Left lung (tissue), 14 donors: ENCODE measurements at places on chromosomes 2 and 18. TPM values are rescaled to one million over a fixed set of nuclear protein-coding genes. Genes with fewer than 3 reads are reported as not detected.
A peak's percentile ranks its signal among the peaks of the same experiment; 100 is the strongest.

- no peak for DNase-seq
Observed at GRCh38 chr2:29920631-29921559, 491 bp downstream of the ALK start.

- no peak for DNase-seq
Observed at GRCh38 chr18:34921226-34921625, 120.0 kb upstream of the MAPRE2 start.

GRCh38 chr2:47225061-47225783 lies 70.1 kb upstream of the STPG4 start:
- DNase-seq: no peak

- no peak for DNase-seq
Observed at GRCh38 chr2:143823876-143824275, 694.7 kb downstream of the ARHGAP15 start.

DNA sequence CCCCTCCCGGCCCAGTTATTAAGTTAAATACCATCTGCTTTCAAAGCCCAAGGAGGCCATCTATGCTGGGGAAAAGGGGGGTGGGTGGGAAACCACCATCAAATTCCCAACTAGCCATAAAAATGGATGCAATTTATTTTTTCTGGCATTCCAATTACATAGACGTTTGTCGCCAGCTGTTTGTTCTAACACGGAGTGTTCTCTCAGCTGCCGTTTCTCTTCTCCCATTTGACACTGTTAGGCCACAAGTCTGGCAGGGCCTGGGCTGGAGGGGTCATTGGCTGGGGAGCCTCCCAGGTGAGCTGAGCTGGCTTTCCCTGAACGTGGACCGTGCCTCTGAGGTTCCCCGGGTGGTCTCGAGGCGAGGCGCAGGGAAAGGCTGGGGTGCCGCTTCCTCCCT lies 16.6 kb downstream of the ATOH8 start:
- no peak for DNase-seq

- no peak for DNase-seq
Observed at GRCh38 chr2:129281791-129282530, 697.5 kb upstream of the RAB6C start.

GRCh38 chr2:240569523-240569997 lies 1.3 kb downstream of the RNPEPL1 start:
- no peak for DNase-seq

- DNase-seq: no peak
Observed at GRCh38 chr2:23486684-23487075, 101.7 kb downstream of the KLHL29 start.

DNA sequence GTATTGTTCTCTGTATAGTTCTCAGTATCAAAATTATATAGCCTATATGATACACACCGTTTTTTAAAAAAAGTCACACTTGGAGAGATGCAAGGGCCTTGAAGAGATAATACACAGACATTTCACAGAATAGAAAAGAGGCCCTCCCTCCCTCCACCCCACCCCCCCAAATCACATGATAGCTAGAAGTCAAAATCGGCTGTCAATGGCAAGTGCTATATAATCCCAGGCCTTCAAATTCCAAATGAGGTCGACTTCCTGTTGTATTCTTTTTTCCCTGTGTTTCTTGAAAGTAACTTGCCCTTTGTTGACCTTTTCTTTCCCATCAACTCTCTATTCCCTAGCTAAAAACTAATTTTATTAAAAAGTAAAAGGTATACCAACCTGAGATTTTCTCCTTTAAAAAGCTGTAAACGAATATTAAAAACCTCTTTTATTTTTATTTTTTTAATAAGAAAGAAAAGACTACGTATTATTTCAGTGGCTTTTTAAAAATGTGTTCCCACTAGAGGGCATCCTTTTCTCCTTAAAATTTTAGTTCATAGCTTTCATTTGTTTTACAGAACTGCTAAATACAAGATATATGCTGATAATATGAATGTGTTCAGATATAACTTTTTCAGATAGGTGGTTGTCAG lies 46.6 kb downstream of the KCMF1 start:
- DNase-seq: no peak

DNA sequence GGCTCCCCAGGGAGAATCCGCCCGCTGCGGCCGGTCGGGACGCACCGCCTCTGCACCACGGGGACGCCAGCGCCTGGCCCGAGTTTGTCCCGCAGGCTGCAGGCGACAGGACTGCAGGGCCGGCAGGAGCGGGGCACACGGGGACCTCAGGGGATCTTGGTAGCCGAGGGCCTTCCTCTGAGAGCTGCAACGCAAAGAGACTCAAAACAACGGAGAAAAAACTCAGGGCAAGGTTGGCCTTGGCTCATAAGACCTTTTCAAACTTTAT lies 79.7 kb downstream of the ARHGEF4 start:
- no peak for DNase-seq

GRCh38 chr2:132814651-132815050 lies 144.6 kb upstream of the LYPD1 start:
- no peak for DNase-seq

- DNase-seq: no peak
Observed at GRCh38 chr2:18545384-18545783, 15.1 kb downstream of the RDH14 start.

- no peak for DNase-seq
Observed at GRCh38 chr2:51813247-51813646, 781.3 kb upstream of the NRXN1 start.

- peak; percentile 49 for DNase-seq
Observed at GRCh38 chr18:77765468-77765867, 515.8 kb downstream of the GALR1 start.

DNA sequence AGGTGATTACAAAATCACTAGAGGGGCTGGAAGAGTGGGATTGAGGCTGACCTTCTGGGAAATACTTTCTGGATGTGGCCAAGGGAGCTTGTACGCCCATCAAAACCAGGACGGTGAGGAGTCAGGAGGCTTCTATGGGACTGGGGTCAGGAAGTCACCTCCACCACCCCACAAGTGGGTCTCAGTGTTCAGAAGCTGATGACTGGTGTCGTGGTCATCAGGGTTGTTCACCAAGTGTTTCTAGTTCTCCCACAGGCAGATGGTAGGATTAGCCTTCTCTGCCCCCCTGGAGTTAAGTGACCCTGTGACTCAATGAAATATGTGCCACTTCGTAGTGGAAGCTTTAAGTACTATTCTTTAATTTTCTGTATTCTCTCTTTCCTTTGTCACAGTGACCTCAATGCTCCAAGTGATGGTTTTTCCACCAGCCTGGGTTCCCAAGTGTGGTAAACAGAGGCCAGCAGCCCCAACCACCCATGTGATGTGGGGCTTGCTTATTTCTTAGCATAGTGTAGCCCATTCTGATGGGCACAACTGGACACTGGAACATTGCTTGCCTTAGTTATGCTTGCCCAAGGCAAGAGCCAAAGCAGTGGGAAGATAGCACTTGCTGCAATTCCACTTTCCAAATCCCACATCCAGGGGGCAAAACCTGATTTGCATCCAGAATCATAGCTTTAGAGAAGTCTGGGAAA lies 258.8 kb downstream of the CYP26B1 start:
- DNase-seq: no peak

GRCh38 chr18:70907673-70908072 lies 618.8 kb downstream of the SOCS6 start:
- no peak for DNase-seq

DNA sequence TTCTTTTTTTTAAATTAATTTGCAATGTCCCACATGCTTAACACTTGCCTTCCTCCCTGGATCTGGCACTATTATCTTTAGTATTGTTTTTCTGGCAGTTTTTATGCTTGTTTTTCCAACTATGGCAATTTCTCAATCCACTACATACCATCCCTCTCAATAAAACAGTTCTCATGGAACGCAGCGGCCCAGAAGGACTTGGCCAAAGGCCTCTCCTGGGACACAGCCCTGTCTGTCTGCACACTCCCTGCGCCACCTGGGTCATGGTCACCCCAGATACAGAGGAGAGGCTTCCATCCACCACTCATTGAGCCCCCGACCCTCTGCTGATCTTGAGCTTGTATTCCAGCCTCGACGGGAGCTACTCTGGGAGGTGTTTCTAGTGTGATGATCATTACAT lies 91.2 kb downstream of the TWIST2 start:
- DNase-seq: peak; percentile 34

DNA sequence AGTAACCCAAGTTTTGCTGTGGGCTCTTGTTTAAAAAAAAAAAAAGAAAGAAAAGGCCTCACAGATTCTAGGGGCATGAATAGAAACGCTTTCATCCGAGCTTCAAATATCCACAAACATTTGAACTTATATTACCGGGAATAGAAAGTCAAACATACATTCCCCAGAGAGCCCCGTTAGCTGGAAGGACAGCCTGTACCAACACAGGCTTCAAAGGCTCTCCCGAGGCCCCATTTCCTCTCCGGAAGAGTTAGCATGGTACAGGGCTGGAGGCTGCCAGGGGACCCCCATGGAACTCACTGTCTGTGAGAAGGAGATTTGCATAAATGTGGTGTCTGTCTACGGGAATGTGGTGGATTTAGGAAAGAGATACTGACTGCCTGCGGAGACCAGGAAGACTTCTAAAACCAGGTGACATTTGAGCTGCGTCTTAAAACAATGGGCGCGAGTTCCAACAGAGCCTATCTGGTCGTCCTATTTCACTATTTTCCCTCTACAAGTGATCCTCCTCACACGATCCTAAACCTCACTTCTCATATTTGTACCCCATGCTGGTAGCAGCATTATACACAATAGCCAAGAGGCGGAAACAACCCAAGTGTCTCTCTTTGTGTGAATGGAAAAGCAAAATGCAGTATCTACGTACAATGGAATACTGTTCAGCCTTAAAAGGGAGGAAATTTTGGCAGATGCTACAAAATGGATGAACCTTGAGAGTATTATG lies 820 bp upstream of the MATN3 start:
- DNase-seq: no peak

DNA sequence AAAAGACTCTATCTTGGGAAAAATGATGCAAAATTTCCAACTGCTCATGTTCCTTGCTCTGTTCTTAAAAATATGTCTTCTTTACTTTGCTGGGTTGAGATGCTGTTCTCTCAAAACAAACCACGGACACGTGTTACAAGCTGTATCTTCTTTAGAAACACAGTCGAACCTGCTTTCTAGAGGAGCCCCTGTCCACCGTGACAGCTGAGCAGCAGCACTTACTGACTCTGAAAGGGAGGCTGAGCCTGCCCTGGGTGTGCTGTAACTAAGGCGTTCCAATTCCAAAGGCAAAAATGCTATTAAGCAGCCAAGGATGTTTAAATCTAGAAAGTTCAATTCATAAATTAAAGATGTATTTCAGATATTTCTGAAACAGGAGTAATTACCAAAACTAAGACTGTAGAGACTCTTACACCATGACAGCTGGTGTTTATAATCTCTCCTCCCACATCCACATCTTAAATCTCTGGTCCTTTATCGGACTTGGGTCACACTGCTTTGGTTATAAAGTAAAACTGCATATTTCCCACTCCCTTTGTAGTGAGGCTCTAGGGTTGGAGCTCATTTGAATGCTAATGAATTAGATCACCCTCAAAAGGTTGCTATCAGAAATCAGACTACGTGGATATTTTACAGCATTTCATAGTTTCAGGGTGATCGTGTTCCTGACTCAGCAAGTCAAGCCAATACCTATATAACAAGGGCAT lies 281.2 kb upstream of the LYPD1 start:
- no peak for DNase-seq

DNA sequence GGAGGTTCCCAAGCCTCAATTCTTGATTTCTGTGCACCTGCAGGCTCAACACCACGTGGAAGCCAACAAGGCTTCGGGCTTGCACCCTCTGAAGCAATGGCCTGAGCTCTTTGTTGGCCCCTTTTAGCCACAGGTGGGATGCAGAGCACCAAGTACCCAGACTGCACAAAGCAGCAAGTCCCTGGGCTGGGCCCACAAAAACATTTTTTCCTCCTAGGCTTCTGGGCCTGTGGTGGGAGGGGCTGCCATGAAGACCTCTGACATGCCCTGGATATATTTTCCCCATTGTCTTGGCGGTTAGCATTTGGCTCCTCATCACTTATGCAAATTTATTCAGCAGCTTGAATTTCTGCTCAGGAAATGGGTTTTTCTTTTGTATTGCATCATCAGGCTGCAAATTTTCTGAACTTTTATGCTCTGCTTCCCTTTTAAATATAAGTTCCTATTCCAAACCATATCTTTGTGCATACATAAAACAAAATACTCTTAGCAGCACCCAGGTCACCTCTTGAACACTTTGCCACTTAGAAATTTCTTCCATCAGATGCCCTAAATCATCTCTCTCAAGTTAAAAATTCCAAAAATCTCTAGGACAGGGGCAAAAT lies 9.0 kb upstream of the MATN3 start:
- DNase-seq: no peak

- DNase-seq: peak; percentile 44
Observed at GRCh38 chr18:66495844-66496243, 108.0 kb downstream of the CDH19 start.

DNA sequence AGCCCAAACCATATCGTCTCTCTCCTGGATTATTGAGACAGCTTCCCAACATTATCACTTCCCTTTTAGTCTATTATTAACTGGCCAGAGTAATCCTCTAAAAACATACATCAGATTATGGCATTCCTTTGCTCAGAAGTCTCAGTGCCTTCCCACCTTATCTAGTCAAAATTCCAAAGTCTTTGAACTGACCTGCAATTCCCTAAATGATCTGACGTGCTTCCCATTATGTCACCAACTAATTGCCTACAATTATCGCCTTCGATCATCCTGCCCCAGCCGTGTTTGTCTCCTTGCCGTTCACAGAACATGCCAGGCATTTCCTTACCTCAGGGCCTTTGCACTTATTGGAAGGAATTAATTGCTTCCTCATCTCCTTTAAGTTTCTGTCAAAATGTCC lies 332.4 kb downstream of the IRS1 start:
- no peak for DNase-seq

DNA sequence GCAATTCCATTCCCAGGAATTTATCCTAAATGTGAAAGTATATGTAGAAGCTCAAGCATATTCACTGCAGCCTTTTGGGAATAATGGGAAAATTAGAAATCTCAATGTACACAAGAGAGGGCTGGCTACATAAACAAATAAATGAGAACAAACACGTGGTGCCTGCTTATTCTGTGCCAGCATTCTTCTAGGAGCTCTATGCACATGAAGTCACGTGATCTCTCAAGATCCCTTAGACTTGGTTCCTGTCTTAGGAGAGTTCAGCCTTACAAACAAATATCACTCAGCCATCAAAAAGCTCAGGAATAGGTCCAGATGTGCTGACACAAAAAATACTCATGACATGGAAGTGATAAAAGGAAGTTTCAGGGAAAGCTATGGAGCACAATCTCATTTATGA lies 92.9 kb upstream of the SP3 start:
- DNase-seq: no peak

DNA sequence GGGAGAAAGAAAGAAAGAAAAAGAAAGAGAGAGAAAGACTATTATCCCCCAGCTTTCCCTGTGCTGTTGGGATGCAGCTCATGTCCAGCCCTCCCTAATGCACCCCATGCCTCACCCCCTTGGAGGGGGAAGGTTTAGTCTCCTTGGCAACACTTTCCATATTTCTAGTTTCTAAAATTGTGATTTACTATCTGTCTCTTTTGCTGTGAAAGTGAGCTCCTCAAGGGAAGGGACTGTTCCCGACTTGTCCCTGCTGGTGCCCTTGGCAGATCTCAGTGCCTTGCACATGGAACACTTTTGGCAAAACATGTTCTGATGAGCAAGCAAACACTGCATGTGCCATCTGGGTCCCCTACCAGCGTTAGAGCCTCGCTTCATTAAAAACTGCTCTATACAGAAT lies 11.7 kb upstream of the NAPG start:
- no peak for DNase-seq

Gene OTOF
- polyA plus RNA-seq: 0.03 TPM

Gene ANKRD29
- polyA plus RNA-seq: 69.8 TPM

Gene TMEM169
- polyA plus RNA-seq: 1.1 TPM

Gene RAB6C
- 0.34 TPM for polyA plus RNA-seq

Gene ARHGEF33
- 2.4 TPM for polyA plus RNA-seq

Gene INPP4A
- polyA plus RNA-seq: 20.8 TPM

Gene ACMSD
- polyA plus RNA-seq: 1.0 TPM

Gene USP34
- 162 TPM for polyA plus RNA-seq

Gene SIX3
- polyA plus RNA-seq: not detected

Gene WNT10A
- 0.32 TPM for polyA plus RNA-seq

Gene ALS2
- 29.9 TPM for polyA plus RNA-seq
